ENCODE measurements at places on chromosomes 3 and 15.
A peak's percentile ranks its signal among the peaks of the same experiment; 100 is the strongest.

- DNase-seq = no peak
These were observed 16.1 kb upstream of the GYG1 start for GRCh38 chr3:148975248-148975647.

GRCh38 chr3:102661707-102662497 lies 227.1 kb downstream of the ZPLD1 start:
- no peak for DNase-seq

- no peak for DNase-seq
These were observed 132.8 kb upstream of the SLC24A5 start for GRCh38 chr15:47987908-47988532.

GRCh38 chr3:138681463-138682220 lies 73.1 kb downstream of the FAIM start:
- DNase-seq = no peak

DNA sequence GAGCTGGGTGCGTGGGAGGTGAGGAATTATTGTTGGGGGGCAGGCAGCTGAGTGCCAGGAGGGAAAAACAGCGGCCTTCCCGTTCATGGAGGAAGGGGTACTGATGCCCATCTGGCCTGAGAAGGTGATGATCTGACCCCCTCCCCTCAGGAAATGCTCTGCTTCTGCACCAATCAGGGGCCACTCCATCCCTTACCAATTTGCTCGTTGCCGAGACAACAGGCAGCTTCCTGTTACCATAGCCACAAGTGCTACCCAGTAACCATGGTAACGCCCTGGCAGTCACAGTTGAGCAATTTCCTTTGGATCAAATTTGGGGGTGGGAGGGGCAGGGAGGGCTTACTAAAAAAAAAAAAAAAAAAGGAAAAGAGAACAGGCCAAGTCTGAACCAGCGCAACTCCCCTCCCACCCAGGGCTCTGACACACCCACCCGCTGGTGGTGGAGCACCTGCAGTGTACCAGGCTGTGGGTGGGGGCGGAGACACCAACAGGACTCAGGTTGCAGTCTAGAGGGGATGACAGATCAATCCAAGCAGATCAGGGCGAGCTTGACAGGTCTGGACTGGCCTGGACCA lies 13.7 kb downstream of the CELF6 start:
- peak; percentile 13 for DNase-seq

DNA sequence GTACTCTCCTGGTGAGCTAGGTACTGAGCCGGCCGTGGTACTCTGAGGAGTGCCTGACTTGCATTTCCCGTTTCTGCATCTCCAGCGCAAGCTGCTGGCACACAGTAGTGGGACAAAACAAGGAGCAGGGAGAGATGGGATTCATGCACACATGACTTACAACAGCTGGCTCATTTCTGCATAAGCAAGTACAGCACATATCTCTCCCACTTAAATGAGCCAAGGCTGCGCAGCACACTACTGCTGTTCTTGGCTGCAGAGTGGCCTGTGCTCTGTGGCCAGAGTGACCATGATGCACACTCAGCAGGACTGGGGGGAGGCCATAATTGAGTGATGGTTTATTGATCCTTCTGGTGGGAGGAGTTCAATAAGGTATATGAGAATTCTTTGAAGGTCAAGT lies 59.2 kb upstream of the ABHD17C start:
- DNase-seq = no peak

- no peak for DNase-seq
These were observed 141.1 kb downstream of the GHSR start for GRCh38 chr3:172307141-172307560.

- DNase-seq = no peak
These were observed 12.5 kb downstream of the PLCD1 start for GRCh38 chr3:38016847-38017444.

All from activated naive CD4-positive, alpha-beta T cell (primary cell).